ENCODE measurements at places on chromosomes 1 and 21. TPM values are rescaled to one million over a fixed set of nuclear protein-coding genes. Genes with fewer than 3 reads are reported as not detected.

DNA sequence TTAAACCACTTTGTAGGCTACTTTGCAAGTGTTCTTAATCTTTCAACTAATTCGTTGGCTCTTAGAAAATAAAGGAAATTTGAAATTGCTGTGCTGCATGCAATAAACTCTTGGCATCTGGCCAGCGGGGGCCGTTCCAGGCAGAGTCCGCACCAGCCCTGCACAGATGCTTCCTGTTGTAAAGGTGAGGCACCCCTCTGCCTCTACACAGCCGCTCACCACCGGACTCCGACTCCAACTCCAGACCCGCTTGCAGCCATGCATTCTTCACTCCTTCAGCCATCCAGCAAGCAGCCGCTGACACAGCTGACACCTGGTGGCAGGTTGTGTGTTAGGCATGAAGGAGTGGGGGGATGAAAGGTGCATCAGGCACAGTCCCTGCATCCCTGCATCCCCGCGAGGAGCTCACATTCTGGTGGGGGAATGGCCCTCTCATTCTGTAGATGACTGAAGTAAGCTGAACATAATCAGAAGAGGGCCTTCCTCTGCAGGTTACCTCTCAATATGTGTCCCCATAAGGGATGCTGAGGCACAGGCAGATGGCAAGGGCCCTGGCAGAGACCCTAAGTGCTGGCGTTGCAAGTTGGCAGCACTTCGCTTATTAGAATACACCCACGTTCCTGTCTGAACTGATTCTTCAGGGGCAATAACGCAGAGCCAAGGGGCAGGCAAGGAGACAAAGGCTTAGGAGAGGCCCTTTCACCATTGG lies 56.8 kb downstream of the GLIS1 start:
- H3K27ac ChIP-seq, result no peak overlapping the region
- no peaks in the 10 kb centered on the region for H3K36me3 ChIP-seq
- H3K4me1 ChIP-seq, result peaks cover 24% of the 10 kb centered on the region

- no peaks in the 10 kb centered on the region for H3K36me3 ChIP-seq
- DNase-seq, result no peak
- H3K27me3 ChIP-seq, result no peaks in the 10 kb centered on the region
- H3K27ac ChIP-seq, result no peak overlapping the region
- no peaks in the 10 kb centered on the region for H3K4me1 ChIP-seq
Measured at GRCh38 chr1:200226268-200226968, 183.4 kb downstream of the ZNF281 start.

DNA sequence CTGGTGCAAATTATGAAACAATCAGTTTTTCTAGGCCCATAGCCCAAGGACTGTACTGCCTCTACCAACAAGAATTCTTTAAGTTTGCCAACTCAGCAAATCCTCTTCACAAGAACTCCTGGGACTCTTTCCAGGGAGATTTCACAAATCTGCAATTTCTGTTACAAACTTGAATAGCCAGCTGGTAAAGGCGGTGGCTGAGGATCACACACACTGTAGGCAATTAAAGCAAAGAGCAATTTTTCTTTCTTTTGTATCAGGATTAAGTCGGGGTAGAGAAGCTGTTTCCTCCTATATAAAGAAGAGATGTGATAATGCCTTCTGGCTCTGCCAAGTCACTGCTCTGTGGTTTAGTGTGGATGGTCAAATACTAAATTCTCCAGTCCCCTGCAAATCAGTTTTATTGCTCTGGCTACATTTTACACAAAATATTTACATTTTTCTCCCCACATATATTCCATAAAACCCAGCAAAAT lies 1.7 kb downstream of the ALDH9A1 start:
- H3K4me3 ChIP-seq, result peak overlapping the region; percentile 92
- H3K27ac ChIP-seq, result no peak overlapping the region
- no peaks in the 10 kb centered on the region for H3K27me3 ChIP-seq
- H3K36me3 ChIP-seq, result no peaks in the 10 kb centered on the region
- peaks cover 23% of the 10 kb centered on the region for H3K4me1 ChIP-seq

- H3K36me3 ChIP-seq, result peaks cover 50% of the 10 kb centered on the region
- H3K27ac ChIP-seq, result no peak overlapping the region
- H3K4me3 ChIP-seq, result no peak overlapping the region
- no peak for DNase-seq
- H3K4me1 ChIP-seq, result peaks cover 40% of the 10 kb centered on the region
Measured at GRCh38 chr1:36301220-36301619, 4.9 kb upstream of the SH3D21 start.

DNA sequence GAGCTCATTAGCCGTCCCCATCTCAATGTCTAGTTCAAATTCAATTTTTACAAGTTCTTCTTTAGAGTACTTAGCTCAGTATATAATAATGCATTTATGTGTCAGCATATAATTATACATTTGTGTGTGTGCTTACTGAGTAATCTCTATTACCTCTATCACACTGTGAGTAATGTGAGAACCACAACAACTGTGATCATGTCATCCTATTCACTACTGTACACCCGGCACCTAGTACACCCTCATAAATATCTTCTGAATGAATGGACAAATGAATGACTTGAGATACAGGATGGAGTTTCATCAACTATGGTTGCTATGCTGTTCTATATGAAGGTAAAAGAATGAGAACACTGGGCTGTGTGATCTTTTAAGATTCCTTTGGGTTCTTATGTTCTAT lies 124.0 kb downstream of the GPATCH2 start:
- DNase-seq, result no peak
- H3K4me3 ChIP-seq, result no peak overlapping the region
- no peak overlapping the region for H3K27ac ChIP-seq
- no peaks in the 10 kb centered on the region for H3K4me1 ChIP-seq
- no peaks in the 10 kb centered on the region for H3K36me3 ChIP-seq

- peaks cover 24% of the 10 kb centered on the region for H3K4me1 ChIP-seq
- DNase-seq, result peak; percentile 36
- H3K36me3 ChIP-seq, result no peaks in the 10 kb centered on the region
- no peak overlapping the region for H3K4me3 ChIP-seq
Measured at GRCh38 chr1:244210884-244211558, 159.9 kb downstream of the ZBTB18 start.

GRCh38 chr1:233487408-233487807 lies 126.5 kb upstream of the KCNK1 start:
- no peaks in the 10 kb centered on the region for H3K4me1 ChIP-seq
- H3K36me3 ChIP-seq, result no peaks in the 10 kb centered on the region
- DNase-seq, result no peak
- no peak overlapping the region for H3K27ac ChIP-seq

GRCh38 chr21:46237474-46237873 lies 8.9 kb upstream of the LSS start:
- peaks cover 65% of the 10 kb centered on the region for H3K36me3 ChIP-seq
- H3K27me3 ChIP-seq, result no peaks in the 10 kb centered on the region
- no peak overlapping the region for H3K4me3 ChIP-seq
- no peaks in the 10 kb centered on the region for H3K4me1 ChIP-seq
- no peak overlapping the region for H3K27ac ChIP-seq

- H3K36me3 ChIP-seq, result no peaks in the 10 kb centered on the region
- H3K4me1 ChIP-seq, result no peaks in the 10 kb centered on the region
- no peak for DNase-seq
- no peaks in the 10 kb centered on the region for H3K27me3 ChIP-seq
Measured at GRCh38 chr1:53122961-53123413, 19.5 kb downstream of the SLC1A7 start.

DNA sequence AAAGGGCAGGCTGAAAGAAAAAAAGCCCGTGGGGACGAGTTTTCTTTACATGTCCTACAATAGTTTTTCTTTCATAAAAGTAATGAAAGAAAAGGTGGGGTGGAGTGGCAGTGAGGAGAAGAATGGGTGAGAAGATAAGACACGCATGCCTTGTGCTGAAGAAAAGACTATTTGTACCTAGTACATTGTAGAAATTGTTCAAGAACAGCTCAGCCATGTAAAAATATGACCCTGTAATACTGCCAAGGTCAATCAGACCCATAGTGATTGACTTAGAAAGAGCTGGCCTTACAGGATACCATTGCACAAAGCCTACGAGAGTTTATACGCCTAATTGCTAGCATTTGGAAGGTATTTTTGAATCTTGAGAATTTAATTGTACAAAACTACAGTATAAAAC lies 126.0 kb upstream of the NRIP1 start:
- DNase-seq, result no peak
- no peaks in the 10 kb centered on the region for H3K4me1 ChIP-seq
- no peaks in the 10 kb centered on the region for H3K36me3 ChIP-seq
- H3K4me3 ChIP-seq, result no peak overlapping the region
- no peaks in the 10 kb centered on the region for H3K27me3 ChIP-seq
- H3K27ac ChIP-seq, result no peak overlapping the region

DNA sequence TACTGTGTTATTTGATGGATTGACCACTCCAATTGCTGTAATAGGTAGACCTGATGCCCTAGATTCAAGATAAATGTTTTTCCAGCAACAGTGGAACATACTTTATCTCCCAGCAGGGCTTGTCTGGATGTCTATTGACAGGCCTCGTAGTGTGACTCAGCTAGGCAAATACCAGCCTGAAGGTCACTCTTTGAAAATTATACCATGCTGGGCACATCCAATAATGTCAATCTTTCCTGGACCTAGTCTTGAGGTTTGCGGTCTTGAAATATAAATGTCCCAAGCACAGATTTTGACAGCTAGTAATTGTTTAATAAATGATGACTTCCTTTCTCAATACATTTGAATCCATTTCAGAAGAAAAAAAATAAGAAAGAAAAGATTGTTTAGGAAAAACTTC lies 1138.0 kb upstream of the TMPRSS15 start:
- H3K4me3 ChIP-seq, result no peak overlapping the region
- H3K27ac ChIP-seq, result no peak overlapping the region
- no peaks in the 10 kb centered on the region for H3K27me3 ChIP-seq
- no peaks in the 10 kb centered on the region for H3K4me1 ChIP-seq
- DNase-seq, result no peak

DNA sequence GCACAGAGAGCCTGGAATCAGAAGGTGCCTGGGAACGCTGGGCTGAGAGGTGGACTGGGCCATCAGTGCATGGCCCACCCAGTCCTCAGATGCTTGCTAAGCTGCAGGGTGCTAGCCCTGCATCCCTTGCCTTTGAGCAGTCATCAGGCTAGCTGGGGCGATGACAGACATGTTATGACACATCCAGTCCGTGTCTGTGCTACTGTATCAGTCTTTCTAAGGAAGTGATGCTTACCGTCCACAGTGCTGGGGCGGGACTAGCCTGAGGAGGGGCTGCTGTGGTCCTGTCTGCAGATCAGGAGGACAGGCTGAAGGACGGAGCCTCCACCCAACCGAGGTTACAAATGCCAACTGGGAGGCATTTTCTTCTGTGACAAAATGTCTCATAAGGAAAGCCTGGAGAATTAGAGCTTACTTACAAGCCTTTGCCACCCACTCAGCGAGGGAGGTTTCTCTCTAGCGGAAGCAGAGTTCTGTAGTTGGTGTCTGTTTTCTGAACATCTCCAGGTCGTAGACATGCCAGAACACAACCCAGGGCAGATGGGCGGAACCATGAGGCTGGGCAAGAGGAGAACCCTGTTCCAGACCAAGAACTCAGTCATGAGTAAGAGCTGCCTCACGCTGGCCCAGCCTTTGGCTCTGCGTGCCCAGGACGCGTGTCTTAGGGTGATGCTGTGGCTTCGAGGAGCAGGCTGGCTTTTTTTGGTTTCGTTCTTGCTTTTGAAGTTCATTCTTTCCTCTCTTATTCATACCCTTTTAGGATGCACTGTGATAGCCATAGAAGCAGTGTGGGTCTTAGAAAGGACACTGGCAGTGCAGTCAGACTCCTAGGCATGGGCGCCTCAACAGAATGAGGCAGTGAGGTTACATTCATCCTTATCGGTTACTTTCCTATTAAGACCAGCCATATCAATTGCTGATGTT lies 14.3 kb downstream of the SLFNL1 start:
- no peak for DNase-seq
- H3K27me3 ChIP-seq, result no peaks in the 10 kb centered on the region

DNA sequence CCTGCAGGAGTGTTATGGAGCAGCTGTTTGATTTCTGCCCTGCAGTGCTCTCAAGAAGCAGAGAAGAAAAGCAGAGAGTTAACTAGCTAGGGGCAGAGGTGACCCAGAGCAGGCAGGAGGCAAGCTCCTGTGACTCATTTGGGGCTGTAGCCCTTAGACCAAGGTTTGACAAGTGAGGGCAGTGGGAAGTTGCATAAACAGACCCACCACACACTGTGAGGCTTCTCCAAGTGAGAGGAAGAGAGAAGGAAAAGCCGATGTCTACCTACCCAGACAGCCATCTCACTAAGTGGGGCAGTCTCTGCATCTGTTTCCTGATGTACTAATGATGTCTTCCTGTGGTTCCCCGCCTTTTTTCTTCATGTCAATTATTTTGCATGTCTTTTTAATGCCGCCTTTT lies 159.9 kb upstream of the NR5A2 start:
- no peak for DNase-seq
- H3K27ac ChIP-seq, result no peak overlapping the region
- no peaks in the 10 kb centered on the region for H3K4me1 ChIP-seq
- no peaks in the 10 kb centered on the region for H3K36me3 ChIP-seq

DNA sequence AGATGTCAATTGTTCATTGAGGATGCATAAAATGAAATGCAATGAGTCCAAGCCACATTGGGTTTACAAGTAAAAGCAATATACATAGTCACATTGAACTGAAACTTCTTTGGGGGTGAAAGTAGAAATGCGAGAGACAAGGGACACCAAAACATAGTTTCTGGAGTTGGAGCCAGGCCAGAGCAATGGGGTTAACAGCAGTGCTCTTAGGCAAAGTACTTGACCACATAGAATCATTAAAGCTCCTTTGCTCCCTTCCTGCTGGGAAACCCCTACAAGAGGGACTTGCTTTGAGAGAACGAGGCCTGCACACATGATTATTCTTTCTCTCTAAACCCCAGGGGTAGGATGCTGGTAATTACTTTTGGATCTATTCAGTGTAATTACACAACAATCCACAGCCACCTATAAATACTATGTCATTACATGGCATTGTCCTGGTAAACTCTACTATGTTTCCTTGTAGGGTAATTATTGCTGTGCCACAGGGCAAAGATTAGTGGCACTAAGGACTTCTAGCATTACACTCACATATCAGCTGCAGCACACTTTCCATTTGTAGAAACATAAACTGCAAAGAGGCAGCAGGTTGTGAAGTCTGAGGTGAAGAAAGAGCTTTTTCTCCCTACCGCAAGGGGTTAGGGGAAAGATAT lies 421.6 kb upstream of the PBX1 start:
- H3K36me3 ChIP-seq, result no peaks in the 10 kb centered on the region
- H3K27ac ChIP-seq, result no peak overlapping the region
- H3K27me3 ChIP-seq, result no peaks in the 10 kb centered on the region

- H3K27ac ChIP-seq, result no peak overlapping the region
- no peaks in the 10 kb centered on the region for H3K27me3 ChIP-seq
- no peaks in the 10 kb centered on the region for H3K36me3 ChIP-seq
- H3K4me1 ChIP-seq, result no peaks in the 10 kb centered on the region
Measured at GRCh38 chr1:45478121-45478814, 12.7 kb downstream of the TESK2 start.

DNA sequence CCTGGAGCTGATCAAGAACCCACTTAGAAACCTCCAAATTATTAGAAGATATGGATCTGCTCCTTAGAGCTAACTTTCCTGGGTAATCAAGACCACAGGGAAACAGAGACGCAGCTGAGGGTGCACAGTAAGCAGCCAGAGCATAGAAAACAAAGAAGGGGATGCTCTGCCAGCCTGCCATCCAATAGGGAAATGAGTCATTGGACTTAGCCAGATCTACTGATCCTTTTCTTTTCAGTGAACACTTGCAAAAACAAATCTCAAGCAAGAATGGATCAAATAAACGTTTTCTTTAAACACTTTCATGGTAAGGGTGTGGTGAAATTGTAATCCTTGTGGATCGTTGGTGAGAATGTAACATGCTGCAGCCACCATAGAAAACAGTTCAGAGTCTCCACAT lies 474.0 kb downstream of the LTN1 start:
- no peaks in the 10 kb centered on the region for H3K36me3 ChIP-seq
- H3K4me1 ChIP-seq, result no peaks in the 10 kb centered on the region
- H3K4me3 ChIP-seq, result no peak overlapping the region
- no peaks in the 10 kb centered on the region for H3K27me3 ChIP-seq
- DNase-seq, result no peak

Gene AMY2A
- total RNA-seq, result 0.42 TPM

Gene ZBTB8B
- total RNA-seq, result 0.25 TPM

Gene PPCS
- total RNA-seq, result 53.2 TPM

Gene KLHDC8A
- 0.49 TPM for total RNA-seq

Gene HTR6
- total RNA-seq, result 0.57 TPM
